Activated CD4-positive, alpha-beta T cell treated with anti-CD3 and anti-CD28 coated beads, Interleukin-10, Interleukin-2, amounts not matched to agents 100 ng/mL and 50 ng/mL, durations not matched to agents 16 hours and 8 hours (primary cell): ENCODE measurements at places on chromosomes 6 and 20.

DNA sequence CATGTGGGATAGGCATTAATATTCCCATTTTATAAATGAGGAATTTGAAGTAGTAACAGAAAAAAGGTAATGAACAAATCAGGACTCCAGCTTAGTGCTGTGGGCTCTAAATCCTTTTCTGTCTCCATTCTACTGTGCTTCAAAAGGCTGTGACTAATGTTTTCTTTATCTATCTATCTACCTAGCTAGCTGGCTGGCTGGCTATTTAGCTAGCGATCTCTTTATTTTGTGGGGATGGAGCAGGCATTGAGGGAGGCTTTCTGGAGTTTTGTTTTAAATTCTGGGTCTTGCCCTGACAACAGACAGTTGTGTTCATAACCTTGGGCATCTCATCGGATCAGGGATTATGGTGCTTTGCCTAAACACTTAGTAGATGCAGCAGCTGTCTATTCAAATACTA, 139.2 kb downstream of the SOX4 start:
- no peak for DNase-seq

- DNase-seq = no peak
Measured at GRCh38 chr20:16528078-16528477, 45.2 kb downstream of the KIF16B start.

DNA sequence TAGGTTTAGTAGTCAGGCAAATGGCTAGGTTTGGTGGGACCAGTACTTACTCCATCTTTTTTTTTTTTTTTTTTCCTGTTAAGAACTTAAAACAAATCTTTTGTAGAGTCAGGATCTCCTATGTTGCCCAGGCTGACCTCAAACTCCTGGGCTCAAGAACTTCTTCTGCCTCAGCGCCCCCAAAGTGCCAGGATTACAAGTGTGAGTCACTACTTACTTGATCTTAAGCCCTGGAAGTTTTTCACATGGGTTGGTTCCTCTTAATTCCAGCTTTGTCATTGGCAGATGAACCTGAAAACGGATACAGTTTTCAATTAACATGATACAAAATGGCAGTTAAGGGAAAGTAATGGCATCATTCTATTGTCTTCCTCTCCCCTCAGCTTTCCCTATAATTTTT, 179.4 kb upstream of the JAG1 start:
- DNase-seq = no peak

DNA sequence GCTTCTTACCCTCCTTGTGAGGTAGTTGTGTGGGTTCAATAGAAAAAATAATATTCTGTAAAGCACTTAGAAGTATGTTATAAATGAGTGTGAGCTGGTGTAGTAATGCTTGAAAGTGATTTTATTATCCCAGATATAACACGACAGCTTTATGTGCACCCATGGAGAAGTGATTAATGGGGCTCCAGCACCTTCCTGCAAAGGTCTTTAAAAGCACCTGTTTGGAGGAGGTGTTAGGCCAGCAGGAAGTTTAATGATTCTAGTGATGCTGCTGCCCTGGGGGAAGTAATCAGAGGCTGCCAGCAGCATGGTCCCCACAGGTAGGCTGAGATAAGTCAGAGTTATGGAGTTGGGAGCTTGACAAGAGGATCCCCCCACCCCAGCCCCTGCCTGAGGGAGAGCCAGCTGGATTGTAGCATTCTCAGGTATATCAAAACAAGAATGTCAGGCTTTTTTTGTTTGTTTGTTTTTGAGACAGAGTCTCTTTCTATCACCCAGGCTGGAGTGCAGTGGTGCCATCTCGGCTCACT, 166.3 kb downstream of the PHACTR1 start:
- DNase-seq = no peak

DNA sequence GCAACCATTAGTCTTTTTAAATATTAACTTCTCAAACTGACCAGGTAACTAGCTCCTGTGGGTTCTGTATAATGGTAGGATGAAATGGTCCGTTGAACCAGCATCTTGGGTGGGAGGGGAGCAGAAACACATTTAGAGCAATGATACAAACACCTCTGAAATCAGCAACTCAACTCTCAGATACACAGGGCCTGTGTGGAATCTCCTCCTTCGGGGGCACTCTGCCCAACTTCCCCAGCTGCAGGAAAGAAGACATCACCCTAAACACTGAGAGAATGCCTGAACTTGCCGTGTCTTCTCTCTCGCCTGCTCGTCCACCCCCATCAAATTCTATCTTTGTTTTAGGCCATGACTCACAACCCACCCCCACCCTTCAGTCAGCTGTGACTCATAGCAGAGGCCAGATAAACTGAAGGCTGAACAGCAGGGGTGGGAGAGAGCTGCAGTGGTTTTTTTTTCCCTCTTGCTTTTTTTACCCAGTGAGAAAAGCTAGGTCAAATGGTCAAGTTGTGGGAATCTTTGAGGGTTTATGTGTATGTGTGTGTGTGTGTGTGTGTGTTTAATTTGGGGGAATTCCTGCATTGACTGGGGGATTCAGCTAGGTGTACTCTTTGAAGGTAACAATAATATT, 593.4 kb upstream of the JAG1 start:
- DNase-seq = no peak

DNA sequence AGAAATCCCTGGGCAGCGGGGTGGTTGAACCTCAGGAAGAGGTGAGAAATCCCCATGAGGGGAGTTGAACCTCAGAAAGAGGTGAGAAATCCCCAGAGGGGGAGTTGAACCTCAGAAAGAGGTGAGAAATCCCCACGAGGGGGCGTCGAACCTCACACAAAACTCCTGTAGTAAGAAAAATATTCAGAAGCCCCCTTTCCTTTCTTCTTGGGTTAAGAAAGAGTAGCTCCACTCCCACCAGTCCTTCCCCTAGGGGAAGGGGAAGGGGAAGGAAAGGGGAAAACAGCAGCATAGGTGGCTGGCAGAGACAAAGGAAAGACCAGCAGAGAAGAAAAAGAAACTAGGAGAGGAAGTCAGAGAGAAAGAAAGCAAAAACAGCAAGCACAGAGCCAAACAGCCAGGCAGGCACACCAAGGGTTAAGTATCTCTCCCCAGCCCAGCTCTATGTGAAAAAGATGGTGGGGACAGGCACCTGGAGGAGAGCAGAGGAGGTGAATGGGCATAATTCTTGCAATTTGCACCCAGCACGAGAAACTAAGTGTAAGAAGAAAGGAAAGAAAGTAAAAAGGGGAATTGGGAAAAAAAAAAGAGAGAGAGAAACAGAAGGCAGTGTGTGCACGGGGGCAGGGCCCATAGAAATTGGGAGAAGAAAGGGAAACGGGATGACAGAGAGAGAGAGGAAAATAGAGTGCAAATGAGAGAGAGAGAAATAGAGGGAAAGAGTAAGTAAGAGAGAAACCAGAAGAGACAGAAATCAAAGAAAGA, 88.2 kb downstream of the PLG start:
- no peak for DNase-seq

GRCh38 chr20:52349806-52350205, 158.2 kb upstream of the ZFP64 start:
- no peak for DNase-seq

- no peak for DNase-seq
Measured at GRCh38 chr6:164168595-164168994, 754.1 kb downstream of the QKI start.

GRCh38 chr6:22421198-22421597, 124.4 kb upstream of the PRL start:
- DNase-seq = no peak
